Coronary artery (tissue), 2 donors: ENCODE measurements at places on chromosomes 5 and 9.
A peak's percentile ranks its signal among the peaks of the same experiment; 100 is the strongest.

DNA sequence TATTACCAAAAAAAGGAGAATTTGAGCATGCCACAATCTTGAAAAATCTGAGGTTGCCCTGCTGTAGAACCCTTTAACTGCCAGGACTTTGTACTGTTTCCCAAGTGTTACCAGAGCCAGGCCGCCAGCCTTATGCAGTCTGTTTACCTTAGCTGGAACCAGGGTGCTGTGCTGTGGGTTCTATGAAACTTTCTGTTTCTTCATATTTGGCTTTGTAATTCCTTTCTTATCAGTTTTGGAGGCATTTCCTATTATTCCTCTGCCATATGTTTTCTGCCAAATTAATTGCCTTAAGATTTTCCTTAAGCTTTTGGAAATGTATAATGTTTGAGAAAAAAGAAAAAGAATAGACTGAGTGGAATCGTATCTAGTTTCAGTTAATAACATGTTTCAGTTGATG, 2.1 kb downstream of the S1PR3 start:
- DNase-seq: peak; percentile 50

DNA sequence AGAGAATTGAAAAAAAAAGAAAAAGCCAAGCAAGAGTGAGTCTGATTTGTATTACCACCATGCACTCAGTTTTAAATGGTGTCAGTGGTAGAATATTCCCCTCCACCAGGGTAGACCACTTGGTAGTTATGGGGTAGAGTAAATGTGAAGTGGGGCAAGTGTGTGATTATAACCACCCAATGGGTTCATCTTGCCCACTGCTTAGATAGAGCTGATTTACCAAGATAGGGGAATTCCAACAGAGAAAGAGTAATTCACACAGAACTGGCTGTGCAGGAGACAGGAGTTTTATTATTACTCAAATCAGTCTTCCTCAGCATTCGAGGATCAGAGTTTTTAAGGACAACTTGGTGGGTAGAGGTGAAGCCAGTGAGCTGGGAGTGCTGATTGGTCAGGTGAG, 113.3 kb upstream of the RAI14 start:
- no peak for DNase-seq

- no peak for DNase-seq
Observed at GRCh38 chr9:97617939-97618416, 15.2 kb downstream of the TSTD2 start.

- no peak for DNase-seq
Observed at GRCh38 chr5:9582406-9582805, 36.5 kb upstream of the SEMA5A start.

- no peak for DNase-seq
Observed at GRCh38 chr9:72271613-72272478, 93.2 kb downstream of the ZFAND5 start.

DNA sequence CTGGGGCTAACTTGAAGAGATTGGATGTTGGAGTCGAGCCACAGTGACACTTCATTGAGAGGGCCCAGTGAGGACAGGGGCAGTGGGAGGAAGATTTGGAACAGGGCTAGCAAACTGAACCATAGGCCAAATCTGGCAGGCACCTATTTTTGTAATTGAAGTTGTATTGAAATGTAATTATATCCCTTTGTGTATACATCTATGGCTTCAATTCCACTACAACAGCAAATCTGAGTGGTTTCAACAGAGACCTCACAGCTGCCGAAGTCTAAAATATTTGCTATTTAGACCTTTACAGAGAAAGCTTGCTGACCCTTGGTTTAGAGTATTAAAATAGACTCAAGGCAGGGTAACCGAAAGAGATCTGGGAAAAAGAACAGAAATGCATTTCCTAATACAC, 4.7 kb upstream of the TNFSF8 start:
- DNase-seq: no peak

GRCh38 chr5:56167519-56167918, 65.6 kb downstream of the ANKRD55 start:
- DNase-seq: no peak

GRCh38 chr5:67268231-67269021, 71.8 kb upstream of the CD180 start:
- DNase-seq: peak; percentile 88

- DNase-seq: no peak
Observed at GRCh38 chr9:20300430-20301115, 321.7 kb downstream of the MLLT3 start.

- DNase-seq: no peak
Observed at GRCh38 chr9:111679199-111679598, 17.8 kb downstream of the GNG10 start.

DNA sequence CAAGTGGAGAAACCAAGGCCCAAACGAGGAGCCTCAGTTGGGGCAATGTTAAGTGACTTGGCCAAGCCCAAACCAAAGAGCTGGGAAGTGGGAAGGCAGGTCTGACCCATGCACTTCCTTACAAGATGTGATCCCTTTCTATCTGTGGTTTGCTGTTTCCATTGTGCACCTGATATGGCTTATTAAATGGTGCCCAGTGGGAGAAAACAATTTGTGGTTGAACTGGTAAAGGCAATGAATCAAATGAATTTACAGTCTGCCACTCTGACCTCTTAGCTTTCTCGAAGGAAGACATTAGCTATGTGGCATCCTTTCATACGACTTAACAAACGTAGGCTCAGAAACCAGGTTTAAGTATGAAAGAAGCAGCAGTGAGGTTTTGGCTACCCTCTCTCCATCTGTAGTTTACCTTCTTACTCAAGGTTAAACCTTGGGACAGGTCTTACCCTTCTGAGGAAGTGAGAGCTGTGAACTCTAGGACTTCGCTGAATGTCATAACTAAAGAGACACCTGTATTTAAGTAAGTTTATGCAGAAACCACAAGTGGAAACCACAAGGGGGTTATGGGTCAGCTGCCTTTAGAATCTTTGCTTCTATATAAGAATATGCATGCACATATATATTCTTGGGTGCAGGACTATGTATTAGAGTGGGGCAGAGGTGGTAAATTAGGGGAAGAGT, 100.5 kb upstream of the SPATA31D4 start:
- no peak for DNase-seq

- DNase-seq: no peak
Observed at GRCh38 chr9:134355561-134356279, 29.5 kb downstream of the RXRA start.

DNA sequence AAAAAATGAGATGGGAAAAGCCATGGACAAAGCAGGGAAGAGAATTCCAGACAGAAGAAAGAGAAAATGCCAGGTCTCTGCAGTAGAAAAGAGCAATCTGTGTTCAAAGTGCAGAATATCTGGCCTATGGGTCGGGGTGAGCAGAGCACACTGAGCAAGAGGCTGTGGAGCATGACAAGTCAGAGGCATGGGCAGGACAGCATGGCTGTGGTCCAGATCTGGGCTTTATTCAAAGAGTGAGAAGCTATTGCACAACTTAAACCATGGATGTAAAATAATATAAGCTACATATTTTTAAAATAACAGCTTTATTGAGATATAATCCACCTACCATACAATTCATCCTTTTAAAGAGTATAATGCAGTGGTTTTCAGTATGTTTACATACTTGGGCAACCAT, 133.1 kb upstream of the SPDL1 start:
- no peak for DNase-seq

DNA sequence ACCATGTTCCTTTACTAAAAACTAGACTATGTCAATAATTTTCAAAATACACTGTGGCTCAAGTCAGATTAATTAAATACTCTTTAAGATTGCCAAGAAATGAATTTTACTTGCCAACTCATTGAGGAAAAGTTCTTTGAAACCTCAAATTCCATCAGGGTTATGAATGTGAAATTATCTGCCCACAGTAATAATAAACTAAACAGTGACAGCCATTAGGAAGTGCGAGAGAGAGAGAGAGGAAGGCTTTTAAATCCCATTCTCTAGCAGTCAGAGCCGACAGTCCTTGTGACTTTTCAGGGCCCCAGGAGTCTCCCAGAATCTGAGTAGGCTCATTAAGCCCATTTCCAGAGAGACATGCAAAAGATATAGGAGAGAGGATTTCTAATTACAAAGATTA, 236.1 kb downstream of the MARCHF11 start:
- DNase-seq: no peak

DNA sequence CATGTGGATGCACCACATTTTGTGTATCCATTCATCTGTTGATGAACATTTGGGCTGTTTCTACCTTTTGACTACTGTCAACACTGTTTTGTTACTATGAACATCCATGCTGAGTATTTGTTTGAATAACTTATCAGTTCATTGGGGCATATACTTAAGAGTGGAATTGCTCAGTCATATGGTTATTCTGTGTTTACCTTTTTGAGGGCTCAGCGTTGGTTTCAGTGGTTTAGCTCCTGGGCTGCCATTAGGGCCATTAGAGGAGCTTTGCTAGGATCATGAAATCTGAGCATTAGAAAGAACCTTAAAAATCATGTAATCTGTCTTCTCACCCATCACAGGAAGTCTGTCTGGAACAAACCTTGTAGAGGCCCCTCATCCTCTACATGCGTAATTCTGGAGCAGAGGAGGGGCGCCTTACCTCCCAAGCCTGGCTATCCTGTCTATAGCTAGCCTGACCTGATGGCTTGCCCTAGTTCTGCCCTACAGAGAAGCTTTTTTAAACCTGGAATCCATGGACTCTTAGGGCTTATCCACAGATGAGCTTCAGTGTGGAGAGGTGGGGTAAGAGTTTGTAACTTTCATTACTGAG, 92.9 kb downstream of the PDZD2 start:
- DNase-seq: no peak

DNA sequence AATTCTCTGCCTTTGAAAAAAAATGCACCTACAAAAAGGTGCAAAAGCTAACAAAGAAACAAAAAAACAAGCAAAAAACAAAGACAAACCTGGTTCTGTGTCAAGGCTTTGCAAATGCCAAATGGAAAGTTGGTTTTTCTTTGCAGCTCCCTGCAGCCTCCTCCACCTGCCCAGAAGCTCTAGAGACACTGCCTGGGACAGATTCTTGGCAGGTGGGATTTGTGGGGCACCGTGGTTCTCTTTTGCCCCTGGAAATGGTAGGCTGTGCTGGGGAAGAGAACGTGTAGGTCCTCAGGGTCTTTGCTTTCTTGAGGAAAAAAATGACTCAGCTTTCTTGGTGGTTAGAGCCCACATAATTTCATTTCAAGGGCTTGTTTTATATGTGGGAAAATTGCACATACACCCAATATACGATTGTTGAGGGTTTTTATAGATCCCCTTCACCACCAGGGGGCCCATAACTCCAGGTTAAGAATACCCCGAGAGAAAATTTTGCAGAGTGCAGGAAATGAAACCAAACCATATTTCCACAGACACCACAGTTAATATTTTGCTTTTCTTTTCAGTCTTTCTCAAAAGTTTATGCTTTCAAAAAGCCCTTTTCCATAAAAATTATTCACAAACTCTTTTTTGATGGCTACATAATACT, 58.7 kb downstream of the NXNL2 start:
- DNase-seq: no peak

DNA sequence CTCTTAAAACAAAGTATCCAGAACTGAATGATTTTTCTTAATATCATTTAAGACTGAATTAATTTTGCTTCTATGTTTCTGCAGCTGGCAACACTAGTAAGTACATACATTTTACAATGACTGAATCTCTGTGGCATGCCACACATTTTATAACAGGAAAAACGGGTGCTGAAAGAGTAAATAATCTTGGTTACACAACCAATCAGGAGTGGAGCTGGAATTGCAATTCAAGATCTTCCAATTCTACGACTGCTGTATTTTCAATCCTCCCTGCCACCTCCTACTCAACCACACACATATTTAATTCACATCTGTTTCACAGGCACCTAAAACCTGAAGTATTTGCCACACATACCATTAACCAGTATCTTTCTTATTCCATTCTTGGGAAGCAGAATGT, 52.7 kb upstream of the NR5A1 start:
- no peak for DNase-seq

DNA sequence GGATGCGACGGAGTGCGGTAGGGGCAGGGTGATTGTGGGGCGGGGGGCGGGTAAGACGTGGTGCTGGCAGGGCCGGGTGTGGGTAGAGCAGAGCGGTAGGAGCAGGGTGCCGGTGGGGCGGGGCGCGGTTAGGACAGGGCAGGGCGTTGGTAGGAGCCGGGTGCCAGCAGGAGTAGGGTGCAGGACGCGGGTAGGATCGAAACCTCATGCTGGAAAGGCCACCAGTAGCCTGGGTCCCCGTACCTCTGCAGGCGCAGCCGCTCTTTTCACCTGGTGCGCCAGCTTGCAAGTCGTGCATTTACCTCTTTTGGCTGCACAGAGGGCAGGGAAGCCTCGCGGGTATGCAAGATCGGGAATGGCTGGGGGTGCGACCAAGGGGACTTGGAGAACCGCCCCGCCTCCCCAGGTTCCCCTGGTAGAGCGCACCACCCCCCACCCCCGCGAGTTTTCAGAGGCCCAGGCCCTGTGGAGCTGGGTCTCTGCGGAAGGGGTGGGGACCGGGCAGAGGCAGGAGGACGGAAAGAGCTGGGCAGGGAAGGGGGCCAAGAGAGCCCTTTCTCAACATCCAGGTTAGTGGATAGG, 104.8 kb upstream of the SIMC1 start:
- DNase-seq: no peak

- DNase-seq: no peak
Observed at GRCh38 chr5:172288465-172288864, 4.9 kb upstream of the UBTD2 start.

DNA sequence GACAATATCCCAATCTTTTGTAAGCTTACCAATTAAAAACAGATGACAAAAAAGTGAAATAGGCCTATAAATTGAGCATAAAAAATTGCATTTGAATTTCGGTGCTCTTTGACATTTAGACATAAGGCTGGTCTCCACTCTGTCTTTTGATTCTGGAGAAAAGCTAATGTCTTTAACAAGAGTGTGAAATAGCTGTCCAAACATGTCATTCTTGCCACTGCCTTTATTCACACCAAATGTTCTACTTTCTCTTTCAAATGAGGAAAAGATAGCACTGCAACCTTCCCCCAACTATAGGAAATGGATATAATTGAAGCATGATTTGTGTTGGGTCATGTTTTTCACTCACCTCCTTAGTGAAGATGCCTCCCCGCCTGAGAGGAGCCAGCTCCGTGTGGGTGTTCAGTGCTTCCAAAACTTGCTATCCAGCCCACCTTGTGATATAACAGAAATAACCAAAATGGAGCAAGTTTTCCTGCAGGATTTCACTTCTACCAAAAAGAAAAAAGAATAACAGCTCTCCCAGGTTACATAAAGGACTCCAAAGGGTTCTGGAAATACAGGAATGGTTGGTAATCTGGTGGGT, 55.2 kb upstream of the STK32A start:
- no peak for DNase-seq

DNA sequence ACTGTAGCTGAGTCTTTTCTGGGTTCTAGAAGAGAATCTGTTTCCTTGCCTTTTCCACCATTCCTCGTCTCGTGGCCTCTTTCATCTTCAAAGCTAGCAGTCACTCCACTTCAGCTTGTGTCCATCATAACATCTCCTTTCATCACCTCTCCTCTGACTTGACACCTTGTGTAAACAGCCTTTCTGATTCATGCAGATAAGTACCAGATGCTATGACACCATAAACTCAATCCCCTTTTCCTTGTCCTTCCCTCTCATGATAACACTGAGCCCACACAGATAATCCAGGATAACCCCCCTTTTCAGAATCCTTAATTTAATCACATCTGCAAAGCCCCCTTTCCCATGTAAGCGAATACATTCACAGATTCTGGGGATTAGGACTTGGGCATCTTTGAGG, 95.5 kb downstream of the SNX24 start:
- no peak for DNase-seq
